ENCODE measurements at places on chromosomes 12 and 14. TPM values are rescaled to one million over a fixed set of nuclear protein-coding genes. Genes with fewer than 3 reads are reported as not detected.

Gene NUAK1
- 37.0 TPM for polyA plus RNA-seq

Gene ABCC9
- polyA plus RNA-seq = 9.4 TPM

Gene DHH
- not detected for polyA plus RNA-seq

Gene KRT73
- not detected for polyA plus RNA-seq

Gene AKAP5
- polyA plus RNA-seq = 0.17 TPM

Gene ALDH1L2
- polyA plus RNA-seq = 76.1 TPM

Gene GPR84
- not detected for polyA plus RNA-seq

All from BJ (cell line).